ENCODE measurements at places on chromosomes 11 and 22.

- DNase-seq: peak; percentile 40
These were observed 635 bp downstream of the PRR5 start for GRCh38 chr22:44702479-44703198.

- no peak for DNase-seq
These were observed 20.2 kb upstream of the SEPTIN5 start for GRCh38 chr22:19693981-19694670.

DNA sequence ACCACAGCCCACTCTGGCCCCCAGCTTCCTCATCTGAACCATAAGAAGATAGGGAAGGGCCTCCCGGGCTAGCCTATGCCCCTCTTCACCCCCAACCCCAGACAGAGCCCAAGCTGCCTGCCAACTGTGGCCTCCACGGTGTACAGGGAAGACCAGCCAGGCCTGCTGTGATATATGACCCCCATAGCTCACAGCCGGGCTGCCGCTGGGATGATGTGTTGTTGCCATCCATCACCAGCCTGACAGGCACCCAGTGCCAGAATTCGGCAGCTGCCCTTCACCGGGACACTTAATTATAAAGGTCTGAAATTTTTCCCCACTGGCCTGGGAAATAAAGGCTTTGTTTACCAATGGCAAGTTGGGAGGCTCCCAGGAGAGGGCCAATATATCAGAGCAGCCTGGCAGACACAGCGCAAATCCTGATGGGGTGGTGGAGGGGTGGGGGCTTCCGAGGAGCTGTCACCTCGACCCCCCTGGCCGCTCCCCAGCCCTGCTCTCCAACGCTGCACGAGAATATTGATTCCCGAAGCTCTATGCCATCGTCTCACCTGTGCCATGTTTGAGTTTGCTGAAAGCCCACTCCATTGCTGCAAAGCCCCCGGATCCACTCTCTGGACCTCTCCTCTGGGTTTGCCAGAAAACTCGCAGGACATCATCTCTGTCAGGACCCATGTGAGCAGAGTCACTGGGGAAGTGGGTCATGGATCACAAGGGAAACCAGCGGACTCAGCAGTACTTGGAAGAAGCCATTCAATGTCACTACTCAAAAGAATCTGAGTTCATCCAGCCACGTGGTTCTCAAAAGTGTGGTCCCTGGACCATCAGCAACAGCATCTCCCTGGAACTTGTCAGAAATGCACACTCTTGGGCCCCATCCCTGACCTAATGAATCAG, 296.9 kb downstream of the MN1 start:
- DNase-seq: no peak

DNA sequence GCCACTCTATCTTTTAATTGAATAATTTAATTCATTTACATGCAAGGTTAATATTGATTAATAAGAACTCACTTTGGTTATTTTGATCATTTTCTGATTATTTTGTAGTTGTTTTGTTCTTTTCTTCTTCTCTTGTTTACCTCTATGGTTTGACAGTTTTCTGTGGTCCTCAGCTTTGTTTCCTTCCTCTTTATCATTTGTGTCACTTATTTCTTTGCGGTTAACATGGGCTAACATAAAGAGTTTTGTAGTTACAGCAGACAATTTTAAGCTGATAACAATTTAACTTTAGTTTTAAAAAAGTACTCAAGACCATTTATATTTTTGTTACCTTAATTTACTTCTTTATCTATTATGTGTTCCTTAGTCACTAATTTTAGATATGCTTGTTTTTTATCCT, 1032.8 kb upstream of the RAG2 start:
- no peak for DNase-seq

GRCh38 chr11:14908214-14908880, 16.3 kb upstream of the CYP2R1 start:
- no peak for DNase-seq

DNA sequence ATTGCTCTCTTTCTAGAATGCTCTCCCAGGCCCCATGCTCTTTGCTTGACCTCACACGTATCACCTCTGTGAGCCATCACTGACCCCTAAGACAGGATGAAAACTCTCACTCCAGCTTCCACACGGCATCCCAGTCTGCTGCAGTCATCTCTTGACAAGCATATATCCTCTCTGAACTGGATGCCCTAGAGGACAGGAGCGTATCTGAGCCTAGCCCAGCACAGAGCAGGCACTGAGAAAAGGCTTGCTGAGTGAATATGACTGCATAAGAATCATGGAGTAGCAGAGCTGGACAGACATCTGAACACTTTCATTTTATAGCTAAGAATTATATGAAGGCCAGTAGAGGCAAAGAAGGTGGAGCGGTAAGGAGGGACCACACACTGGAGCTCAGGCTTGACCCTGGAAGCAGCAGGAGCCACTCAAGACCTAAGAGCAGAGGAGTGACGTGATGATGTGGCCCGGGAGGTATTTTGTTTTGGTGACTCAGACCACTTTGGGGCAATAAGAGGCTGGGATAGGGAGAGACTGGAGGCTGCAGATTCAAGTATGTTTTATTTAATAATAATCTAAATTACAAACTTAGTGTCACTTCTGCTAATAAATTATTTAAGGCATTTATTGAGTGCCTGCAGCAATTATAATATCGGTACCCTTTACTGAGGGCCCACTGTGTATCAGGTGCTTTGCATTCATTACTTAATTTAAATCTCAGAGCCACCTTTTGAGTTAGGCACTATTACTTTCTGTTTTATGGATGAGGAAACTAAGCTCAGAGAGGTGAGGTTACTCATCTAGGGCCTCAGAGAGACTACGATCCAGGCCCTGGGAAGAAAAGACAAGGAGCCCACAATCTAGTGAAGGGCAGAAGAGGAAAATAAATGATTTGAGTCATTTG, 42.6 kb downstream of the MAP6 start:
- no peak for DNase-seq

DNA sequence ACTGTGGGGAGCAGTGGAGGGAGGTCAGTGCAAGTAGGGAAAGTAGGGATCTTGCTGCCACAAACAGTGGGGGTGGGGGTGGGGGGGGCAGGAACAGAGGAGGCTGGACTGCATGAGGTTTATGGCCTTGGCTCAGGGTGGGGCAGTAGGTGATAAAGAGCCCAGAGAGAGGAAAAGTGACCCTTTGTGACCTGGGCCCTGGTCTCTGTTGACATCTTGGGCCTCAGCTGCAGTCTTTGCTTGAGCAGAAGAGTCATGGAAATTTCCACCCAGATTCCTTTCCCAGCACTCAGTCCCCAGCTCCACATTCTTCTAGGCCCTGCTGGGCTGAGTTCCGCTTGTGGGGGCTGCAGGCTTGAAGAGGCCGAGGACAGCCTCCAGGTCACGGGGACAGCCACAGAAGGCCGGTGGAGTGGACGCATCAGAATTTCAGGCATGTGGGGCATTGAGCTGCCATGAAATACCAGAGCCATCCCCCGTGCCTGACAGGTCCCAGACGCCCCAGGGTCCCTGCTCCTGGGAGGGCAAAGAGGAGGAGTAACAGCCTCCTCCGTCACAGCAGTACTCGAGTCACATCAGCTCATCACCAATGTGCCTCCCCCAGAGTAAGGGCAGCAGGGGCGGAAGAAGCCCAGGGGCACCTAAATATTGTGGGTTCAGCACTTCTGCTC, 9.7 kb upstream of the MALAT1 start:
- DNase-seq: peak; percentile 83

- no peak for DNase-seq
These were observed 31.8 kb downstream of the ETS1 start for GRCh38 chr11:128555606-128556005.

- no peak for DNase-seq
These were observed 13.2 kb downstream of the CRTAM start for GRCh38 chr11:122851366-122851966.

DNA sequence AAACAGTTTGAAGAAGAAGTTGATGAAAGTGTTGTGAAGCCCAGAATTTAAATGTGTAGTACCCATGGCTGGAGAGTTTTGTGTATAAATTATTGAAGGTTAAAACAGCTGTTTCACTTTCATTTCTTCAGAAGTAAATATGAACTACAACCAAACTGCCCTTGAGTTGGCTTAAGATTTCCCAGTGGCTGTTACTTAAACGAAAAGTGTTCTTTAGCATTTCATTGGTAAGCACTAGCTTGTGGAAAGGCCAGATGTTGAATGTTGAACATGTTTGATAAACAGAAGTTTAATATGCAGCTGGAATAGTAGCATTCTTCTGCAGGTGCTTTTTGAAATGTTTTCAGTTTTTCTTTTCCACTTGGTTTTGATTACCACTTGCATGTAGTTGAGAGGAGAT, 83.2 kb upstream of the TNRC6B start:
- DNase-seq: peak; percentile 48

DNA sequence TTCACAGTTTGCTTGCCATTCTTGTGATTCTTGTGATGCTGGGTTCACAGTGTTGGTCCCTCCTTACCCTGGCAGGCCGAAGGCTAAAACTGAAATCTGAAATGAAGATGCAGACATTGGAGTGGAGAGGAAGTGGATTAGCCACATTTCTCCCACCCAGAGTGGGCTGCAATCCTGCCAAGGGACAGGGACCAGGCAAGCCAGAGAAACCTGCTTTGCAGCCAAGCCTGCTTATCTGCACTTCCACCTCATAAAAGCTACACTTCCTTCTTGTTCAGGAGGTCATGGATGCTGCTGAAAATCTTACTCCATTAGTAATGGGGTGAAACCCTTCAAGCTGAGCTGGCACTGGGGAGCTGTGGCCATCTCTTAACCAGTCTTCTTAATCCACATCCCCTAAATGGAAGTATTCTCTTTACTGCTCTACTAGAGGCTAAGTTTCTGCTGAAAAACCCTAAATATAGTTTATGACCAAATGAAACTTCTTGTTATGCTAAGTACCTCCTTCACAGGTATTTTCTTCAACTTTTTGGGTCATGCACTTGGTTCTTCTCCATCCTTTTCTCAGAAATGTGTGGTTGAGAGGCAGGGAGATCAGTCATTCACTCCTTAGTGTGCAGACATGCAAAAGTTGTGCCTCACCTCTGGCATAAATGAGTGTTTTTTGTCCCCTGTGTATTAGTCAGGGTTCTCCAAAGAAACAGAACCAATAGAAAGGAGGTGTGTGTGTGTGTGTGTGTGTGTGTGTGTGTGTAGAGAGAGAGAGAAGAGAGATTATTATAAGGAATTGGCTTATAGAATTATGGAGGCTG, 133.9 kb upstream of the BMAL1 start:
- peak; percentile 43 for DNase-seq

DNA sequence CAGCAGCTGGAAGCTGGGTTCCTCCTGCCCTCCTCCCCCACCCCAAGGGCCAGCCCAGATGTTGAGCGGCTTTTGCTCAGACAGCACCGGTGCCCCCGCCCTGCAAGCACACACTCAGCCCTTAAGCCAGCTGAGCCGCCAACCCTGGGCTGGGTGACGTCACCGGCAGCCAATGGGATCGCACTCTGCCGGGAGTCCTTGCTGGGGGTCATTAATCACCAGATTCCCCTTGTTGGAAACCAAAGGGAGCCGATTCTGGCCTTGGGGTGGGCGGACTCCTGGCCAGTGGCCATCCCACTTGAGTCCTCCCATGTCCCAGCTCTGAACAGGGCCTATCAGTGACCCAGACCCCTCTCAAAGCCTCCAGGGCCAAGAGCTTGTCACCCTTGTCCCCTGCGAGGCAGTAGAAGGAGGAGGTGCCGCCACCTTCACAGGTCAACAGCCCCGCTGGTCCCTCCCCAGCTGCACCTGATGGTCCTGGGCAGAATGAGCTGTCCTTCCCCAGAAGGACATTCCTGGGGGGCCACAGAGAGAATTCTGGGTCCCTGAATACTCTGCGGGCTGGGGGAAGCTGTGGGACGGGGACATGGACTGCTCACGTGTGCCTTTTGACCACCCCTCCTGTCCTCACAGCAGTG, 7.4 kb downstream of the DUSP8 start:
- DNase-seq: no peak

GRCh38 chr22:22954656-22955055, 67.0 kb downstream of the IGLL5 start:
- peak; percentile 58 for DNase-seq

DNA sequence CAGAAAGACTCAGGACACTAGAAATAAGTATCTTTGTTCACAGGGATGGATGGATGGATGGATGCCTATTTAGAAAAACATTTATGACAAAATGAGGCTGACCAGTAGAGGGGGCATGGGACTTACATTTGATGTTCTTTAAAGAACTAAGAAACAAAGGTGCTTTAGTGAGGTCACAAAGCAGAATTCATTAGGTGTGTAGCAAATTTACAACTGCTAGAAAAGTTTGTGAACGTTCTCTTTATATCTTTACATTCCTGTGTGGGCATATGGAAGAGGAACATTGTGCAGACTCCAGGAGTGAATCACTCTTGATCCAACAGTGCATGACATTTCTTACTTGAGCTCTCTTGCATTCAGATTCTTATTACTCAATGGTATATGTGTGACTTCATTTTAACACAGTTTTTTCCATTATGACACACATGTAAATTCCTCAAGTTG, 15.8 kb upstream of the SIK2 start:
- peak; percentile 44 for DNase-seq

DNA sequence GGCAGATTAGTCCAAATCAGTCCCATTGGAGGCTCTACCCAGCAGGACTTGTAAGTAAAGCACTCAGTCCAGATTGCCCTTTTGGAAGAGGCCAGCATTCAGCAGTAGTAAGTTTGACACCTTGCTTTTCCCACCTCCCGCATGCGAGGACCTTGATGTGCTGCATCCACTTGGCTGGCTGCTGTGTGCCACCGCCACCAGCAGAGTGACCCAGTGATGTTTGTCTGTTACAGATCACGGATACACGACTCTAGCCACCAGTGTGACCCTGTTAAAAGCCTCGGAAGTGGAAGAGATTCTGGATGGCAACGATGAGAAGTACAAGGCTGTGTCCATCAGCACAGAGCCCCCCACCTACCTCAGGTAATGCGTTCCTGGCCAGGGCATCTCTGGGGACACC, 6.6 kb downstream of the SMARCB1 start:
- no peak for DNase-seq

- DNase-seq: no peak
These were observed 1.8 kb downstream of the MUC6 start for GRCh38 chr11:1034456-1035295.

GRCh38 chr11:69157156-69157821, 1.6 kb downstream of the SMIM38 start:
- DNase-seq: no peak

DNA sequence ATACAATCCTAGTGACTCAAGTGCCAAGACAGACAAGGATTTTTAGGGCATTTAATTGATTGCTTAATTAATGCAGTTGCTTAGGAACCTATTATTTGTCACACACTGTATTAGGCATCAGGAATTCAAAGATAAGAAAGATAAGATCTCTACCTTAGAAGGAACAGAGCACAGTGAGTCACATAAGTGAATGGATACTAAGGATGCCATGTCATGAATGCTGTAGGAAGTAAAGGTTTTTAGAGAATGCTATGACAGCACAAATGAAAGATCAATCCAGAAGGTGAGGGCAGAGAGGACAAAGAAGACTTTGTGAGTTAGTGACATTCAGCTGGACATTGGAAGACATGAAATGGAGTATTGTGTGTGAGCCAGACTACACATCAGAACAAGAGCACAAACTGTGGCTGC, 147.9 kb upstream of the DDI1 start:
- DNase-seq: no peak

DNA sequence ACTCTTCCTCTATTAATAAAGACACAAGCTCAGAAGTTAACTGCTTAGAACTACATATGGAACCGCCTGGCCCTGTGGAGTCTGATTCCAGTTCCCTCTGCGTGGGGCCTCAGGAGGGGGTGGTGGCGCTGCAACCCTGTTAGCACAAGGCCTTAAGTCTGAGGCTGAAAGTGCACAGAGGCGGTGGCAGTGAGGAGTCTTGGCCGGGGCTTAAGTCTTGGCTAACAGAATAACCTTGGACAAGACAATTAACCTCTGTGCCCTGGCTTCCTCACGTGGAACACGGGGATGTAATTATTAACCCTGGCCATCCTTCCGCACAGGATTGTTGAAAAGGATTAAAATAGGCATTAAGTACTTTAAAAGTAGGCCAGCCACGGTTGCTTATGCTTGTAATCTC, 191.5 kb downstream of the CEP164 start:
- no peak for DNase-seq
